ENCODE measurements at places on chromosomes 4 and X. TPM values are rescaled to one million over a fixed set of nuclear protein-coding genes. Genes with fewer than 3 reads are reported as not detected.

The TMEM271 gene
- not detected for total RNA-seq

The COX7B2 gene
- total RNA-seq, result not detected

The LRIT3 gene
- total RNA-seq, result 0.17 TPM

The NLGN3 gene
- 1.9 TPM for total RNA-seq

DNA sequence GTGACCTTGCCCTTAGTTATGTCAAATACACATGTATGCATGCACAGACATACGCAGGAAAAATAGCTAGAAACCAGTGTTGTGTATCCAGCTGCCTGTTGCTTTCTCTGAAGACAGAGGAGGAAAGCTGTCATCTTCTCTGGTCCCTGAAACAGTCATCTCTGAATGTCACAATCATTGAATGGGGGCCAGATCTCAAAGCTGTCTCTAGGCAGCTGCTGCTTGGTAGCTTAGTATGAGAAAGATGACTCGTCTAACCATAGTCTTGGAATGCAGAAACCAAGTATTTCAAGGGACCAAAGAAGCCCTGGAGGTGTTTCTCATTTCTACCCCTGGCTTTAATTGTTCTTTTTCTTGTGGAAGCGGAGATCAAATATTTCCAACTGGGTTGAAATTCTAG is 4.0 kb downstream of the GRIA3 start:
- DNase-seq, result no peak

GRCh38 chr4:122476126-122476525 is 19.6 kb upstream of the IL2 start:
- no peak for DNase-seq

GRCh38 chrX:110265661-110266060 is 52.2 kb downstream of the AMMECR1 start:
- DNase-seq, result no peak

GRCh38 chrX:7215842-7216241 is 67.9 kb upstream of the PUDP start:
- DNase-seq, result no peak

DNA sequence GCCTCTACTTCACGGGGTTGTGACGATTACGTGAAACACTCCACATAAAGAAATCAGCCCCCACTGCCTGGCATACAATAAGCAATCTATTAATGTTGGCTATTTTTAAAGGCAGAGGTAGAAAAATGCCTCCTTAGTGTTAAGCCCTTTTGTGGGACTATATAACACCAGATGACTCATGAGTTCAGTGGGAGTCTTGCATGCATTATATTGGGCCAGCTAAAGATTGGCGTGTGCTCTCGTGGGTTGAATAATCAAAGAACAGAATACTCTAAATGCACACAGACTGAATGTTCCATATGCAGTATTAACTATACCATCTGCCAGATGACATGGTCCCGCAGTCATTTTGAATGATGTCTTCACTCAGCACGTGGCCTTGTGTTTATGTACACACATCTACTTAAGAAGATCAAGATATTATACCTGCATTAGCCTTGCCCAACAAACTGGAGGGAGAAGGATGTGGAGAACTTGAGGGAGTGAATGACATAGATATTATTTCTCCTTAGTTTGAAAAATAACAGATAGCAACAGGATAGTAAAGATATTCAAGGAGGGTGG is 85.0 kb upstream of the MYOZ2 start:
- no peak for DNase-seq

DNA sequence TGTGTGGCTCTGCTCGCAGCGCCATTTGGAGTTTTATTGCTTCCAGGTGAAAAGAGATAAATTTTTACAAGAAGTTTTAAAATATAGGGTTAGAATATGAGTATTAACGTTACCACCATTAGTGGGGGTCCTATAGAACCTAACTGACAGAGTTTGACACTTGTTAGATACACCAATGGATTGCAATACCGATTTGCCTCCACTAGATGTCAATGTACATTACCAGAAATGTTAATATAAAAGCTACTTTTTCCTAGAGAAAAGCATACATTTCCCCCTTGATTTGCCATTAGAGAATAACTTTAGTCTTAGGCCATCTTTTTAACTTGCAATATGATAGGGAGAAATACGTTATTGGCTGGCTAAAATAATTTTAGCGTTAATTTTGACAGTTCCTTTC is 108.4 kb downstream of the LINC00632 start:
- no peak for DNase-seq
